ENCODE measurements at places on chromosomes 4 and X.
A peak's percentile ranks its signal among the peaks of the same experiment; 100 is the strongest.

DNA sequence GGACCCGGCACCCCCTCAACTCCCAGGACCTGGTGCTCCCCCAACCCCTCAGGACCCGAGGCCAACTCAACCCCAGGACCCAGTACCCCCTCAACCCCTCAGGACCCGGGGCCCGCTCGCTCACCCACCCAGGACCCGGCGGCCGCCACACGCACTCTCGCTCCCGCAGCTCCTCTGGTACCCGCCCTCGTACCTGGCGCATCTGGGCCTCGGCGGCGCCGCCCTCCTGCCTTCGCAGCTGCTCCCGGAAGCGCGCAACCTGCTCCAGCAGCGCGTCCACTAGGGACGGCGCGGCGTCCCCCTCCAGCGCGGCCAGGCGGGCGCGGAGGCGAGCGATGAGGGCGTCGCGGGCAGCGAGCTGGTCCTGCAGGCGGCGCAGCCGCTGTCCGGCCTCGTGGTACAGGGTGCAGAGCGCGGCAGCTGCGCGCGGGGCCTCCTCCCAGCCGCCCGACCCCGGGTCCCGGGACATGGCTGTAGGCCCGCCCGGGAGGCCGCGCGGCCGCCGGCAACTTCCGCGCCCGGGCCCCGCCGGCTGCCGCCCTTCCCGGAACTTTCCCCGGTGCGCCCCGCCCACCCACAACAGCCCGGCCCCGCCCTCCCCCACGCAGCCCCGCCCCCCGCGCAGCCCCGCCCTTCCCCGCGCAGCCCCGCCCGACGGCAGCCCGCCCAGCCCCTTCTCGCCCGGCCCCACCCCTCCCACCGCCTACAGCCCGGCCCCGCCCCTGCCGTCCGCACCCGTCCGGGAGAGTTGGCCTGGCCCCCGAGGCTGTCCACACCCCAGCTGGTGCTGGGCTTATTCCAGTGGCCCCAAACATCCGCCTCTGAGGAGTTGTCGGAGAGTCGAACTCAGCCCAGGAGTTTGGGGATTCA is at the start of gene TNIP2:
TNIP2 (minus strand) TSS at position 516 of the 870 bp plus-strand sequence; CDS start at position 469, 47 bp downstream.
- DNase-seq, result peak; percentile 82

- DNase-seq, result no peak
Measured at GRCh38 chrX:13835825-13836224, 18.9 kb upstream of the GPM6B start.

GRCh38 chr4:56052481-56052880 is 103.7 kb downstream of the CEP135 start:
- DNase-seq, result no peak

- DNase-seq, result no peak
Measured at GRCh38 chr4:164997324-164997723, 19.9 kb upstream of the TRIM61 start.

DNA sequence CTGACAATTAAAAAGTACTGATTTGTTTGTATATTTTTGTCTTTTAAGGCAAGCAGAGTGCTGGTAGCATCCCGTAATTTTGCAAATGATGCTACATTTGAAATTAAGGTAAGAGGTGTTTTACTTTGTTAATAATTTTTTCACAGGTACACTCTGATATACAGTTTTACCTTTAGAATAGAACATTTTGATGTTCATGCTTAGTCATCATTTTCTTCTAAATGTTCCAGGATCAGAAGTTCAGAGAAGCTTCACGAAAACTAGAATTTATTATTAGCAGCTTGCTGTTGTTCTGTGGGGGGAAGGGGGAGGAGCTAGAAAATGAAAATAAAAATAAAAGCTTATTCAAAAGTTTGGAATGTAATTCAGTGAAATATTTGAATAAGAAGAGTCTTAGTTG is 5.5 kb downstream of the PDHA1 start:
- no peak for DNase-seq

DNA sequence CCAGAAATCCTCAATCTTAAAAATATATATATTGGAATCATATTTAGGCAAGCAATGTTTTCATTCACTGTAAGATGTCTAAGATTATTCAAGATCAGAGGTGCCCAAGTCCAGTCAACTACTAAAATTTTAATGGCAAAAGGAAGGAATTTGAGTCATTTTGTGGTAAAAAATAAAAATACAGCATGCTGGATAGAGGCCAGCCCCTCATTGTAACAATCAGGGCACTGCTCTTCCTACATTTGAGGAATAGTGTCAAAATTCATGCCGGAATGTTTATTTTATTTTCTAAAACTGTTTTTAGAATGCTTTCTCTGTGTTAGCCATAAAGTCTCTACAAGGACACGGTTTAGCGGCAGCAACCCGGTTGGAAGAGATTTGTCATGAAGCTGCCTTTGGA is 49.9 kb upstream of the SRD5A3 start:
- no peak for DNase-seq

GRCh38 chr4:188826393-188826792 is 687.2 kb downstream of the TRIML1 start:
- no peak for DNase-seq

- DNase-seq, result no peak
Measured at GRCh38 chr4:113071274-113071673, 21.8 kb downstream of the ANK2 start.

DNA sequence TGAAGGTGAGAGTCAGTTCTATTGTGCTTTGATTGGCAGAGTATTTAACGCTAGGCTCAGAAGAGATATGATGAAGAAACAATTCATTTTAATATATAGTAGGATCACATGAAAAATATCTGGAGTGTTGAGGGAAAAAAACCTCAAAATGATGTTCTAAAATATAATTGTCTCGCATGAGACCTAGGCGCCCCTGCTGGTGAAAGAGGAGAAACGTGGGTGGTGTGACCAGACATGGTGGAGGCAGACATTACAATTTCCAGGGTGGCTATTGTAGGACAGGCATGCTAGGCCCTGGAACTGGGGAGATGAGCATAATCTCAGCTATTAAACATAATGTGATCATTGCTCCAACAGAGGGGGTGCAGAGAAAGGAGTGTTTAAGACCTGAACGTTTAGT is 210.0 kb downstream of the HS3ST1 start:
- no peak for DNase-seq

DNA sequence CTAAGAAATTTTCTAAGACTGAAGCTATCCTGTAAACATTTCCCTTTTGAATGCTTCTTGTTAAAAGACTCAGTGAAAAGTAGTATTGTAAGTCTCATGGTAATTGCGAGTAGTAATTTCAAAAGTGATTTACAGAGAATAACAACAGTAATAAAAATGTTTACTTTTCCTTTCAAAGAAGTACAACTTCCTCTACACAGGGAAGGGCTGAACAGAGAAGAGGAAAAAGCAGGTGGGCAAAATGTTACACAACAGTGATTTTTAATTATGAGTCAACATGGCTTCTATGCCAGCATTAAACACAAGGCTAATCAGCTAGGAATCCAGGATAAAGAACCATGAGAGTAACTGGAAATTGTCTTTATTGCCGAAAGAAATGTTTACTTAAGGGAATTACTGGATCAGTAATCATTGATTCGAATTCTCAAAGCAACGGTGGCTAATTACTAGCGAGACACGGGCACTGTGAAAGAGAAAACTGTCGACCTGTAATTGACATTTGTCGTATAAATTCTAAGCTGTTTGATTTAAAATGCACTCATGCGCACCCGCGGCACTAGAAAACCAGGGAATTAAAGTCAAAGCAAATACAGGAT is 15.4 kb downstream of the UTP3 start:
- DNase-seq, result no peak

DNA sequence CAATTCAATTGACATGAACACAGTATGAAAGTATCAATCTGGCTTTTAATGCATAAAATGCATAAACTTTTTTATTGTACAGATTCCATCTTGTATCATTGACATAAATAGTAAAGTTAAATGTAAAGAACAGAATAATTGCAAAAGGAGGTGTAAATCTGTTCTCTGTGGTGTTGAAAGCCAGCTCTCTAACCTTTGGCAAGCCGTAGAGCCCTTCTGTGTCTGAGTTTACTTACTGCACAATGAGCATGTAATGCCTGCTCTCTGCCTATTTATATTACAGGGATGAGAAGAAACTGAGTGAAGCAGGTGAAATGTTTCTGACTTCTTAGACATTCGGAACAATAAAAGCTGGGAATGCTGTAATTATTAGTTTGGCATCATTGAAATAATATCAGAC is 389.3 kb upstream of the EPHA5 start:
- DNase-seq, result no peak

DNA sequence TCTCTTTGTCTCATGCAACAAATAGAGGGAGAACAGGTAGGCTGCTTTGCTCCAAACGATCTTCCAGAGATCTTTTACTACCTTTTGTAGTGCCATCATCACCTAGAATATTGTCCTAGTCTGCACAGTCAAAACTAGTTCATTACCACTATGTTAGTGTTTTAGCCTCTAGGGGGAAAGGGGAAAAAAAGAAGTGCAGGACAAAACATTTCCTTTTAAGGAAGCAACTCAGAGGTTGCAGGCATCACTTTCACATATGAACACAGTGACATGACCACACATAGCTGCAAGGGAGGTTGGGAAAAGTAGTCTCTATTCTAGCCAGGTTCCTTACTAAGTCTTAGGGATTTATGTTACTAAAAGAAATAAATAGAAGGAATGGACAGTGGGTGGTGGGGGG is 39.3 kb upstream of the RAP2C start:
- DNase-seq, result no peak

DNA sequence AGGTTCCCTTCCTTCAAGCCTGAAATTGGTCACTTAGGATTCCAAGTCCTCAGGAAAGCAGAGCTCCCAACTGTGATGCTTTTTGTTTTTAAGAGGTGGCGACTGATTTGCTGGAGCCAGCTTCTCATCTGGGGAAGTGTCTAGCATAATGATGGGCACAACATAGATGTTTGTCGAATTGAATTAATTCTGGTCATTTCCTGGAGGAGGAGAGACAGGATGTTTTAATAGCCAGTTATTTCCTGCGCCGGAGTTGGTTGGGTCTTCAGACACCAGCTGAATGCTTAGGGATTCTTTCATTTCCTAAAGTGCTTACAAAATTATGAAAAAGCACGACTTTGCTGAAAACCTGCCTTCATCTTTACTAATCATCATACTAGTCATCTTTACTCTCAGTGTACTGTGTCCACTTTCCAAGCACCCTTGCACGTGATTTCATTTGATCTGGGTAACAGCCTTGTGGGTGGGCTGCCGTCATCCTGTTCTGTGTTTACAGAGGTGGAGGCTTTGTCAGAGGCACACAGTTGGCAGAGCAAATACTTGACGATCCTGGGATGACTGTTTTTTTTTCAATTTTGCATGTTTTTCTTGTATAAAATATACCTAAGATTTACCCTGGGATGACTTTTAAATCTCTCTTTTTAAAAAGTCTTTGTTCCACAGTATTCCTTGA is 49.5 kb downstream of the RGS12 start:
- DNase-seq, result no peak

DNA sequence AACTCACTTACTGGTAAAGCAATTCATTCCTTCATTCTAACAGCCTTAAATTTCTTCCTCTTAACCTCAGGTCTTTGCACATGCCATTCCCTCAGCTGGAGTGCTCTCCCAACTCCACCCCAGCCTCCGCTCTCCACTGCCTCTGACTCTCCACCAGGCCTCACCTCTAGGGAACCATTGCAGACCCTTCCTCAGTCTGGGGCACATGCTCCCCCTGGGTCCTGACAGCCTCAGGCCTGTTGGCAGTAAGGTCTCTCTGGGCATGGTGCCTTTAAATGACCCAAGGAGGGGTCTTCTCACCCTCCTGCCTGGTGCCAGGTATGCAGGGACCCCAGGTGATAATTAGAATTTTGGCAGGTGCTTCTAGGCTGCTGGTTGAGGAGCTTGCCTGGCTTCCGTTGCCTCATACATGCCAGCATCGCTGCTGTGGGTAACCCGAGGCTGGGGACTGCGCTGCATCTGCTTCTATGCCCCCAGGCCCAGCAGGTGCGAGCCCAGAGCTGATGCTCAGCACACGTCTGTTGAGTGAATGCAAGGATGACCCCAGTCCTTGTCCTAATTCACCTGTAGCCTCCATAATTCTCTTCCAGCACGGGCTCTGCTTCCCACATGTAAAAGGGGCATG is 27.5 kb upstream of the GPR78 start:
- no peak for DNase-seq

- no peak for DNase-seq
Measured at GRCh38 chr4:186957952-186958555, 234.4 kb upstream of the FAT1 start.

DNA sequence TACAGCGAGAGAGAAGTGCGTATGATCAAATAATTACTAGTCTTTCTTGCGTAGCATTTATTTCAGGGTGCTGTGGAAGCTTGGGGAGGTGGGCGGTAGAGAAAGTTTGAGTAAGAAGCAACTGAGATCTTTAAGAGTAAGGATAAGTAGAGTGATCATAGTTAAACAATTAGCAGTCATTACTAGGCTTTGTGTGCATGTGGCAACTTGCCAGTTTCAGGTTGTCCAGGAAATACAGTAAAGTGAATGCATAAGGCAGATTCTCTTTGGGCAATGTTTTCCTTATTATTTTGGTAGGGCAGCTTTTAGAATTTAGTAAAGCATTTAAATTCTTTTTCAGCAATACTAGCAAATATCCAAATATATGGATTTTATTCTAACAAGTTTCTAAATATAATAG is 57.0 kb downstream of the HPGDS start:
- no peak for DNase-seq

DNA sequence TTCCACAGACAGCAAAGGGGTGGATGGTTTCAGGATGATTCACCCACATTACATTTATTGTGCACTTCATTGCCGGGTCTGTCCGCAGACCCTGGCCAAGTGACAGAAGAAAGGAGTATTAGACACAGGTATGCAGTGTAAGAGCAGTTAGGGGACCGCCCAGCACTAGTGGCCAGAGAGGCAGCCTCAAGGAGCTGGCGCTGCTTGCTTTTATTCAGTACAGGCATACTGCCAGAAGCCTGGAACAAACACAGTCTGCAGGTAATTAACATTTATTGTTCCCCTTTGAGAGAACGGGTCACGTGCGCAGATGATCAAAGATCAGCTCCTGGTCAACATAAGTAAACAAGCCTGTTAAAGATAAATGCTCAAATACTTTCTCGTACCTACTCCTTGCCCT is 1639.0 kb upstream of the IGFBP7 start:
- no peak for DNase-seq

- no peak for DNase-seq
Measured at GRCh38 chr4:70624226-70624793, 4.2 kb upstream of the ENAM start.

- DNase-seq, result no peak
Measured at GRCh38 chr4:80798082-80798481, 232.4 kb upstream of the BMP3 start.

GRCh38 chr4:168839758-168840391 is 170.2 kb downstream of the CBR4 start:
- no peak for DNase-seq

DNA sequence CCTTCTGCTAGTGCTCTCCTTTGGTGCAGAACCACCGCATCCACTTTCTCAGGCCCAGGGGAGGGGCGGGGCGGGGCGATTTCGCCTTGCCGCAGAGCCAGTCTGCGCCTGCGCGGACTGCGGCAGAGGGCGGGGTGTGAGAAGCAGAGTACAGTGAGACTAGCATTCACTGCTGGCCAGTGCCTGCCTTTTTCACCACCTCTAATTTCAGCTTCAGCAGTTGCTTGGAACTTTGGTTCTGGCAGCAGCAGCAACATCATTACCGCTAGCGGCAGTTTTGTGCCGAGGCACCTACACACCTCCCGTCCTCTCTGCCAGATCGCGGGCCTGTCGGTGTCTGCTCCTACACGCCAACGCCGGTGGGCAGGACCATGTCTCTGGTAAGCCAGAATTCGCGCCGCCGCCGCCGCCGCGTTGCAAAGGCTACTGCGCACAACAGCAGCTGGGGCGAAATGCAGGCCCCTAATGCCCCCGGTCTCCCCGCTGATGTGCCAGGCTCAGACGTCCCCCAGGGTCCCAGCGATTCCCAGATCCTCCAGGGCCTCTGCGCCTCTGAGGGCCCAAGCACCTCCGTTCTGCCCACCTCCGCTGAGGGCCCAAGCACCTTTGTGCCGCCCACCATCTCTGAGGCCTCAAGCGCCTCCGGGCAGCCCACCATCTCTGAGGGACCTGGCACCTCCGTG is at the start of gene MAGEE1:
MAGEE1 (plus strand) TSS at position 151 of the 683 bp plus-strand sequence; CDS start at position 372, 221 bp downstream.
- DNase-seq, result peak; percentile 80
